HS-27A (cell line): ENCODE measurements at places on chromosomes 2 and 18.

DNA sequence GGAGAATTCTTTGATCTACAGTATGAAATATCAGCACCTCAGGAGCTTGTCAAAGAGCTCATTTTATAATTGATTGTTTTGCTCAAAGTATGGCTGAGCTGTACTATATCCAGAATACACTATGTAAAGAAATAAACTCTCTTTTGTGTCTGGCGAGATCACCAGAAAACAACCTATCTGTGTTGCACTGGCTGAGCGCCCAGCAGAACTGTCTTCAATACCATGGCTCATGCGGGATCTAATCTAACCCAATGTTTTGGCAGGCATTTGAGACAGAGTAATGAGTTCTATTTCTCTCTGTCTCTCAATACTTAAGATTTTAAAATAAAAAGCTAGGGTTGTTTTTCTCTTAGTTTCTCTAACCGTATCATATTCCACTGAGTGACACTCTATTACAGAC, 192.4 kb downstream of the L3MBTL4 start:
- no peak for DNase-seq

GRCh38 chr2:222751238-222751637, 79.8 kb downstream of the MOGAT1 start:
- DNase-seq: no peak

DNA sequence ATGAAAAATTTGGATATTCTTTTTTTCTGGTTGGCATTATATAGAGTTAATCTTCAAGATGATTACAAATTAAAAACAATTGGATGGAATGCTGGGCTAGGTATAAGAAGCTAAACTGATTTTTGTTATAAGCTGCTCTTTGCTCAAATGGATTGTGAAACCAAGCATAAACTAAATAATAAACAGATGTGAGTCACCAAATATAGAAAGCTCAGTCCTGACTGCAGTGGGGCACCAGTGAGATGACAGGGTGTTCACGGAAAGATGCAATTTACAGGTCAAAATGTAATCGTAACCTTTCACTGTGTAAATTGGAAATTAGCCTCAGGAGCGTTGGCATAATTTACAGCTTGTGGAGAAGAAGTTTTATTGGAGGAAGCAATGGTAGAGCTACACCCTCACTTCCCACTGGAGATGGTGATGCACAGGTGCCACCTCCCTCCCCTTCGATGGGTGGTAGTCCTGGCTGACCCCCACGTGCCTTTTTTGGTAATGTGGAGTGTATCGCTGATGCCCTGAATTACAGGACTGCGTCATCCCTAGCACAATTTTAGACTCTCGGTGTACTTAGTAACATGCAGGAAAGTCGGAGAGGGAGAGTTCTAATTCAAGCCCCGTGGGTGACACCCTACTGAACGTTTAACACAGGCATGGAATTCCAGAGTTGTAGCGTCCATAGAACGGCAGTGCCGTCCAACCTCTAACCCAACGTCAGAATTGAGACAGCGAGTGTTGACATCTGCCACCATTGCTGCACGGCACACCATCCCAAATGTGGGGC, 73.9 kb upstream of the NFATC1 start:
- no peak for DNase-seq

GRCh38 chr2:26805241-26805676, 19.4 kb downstream of the CENPA start:
- DNase-seq: no peak

GRCh38 chr2:127400897-127401756, 13.4 kb upstream of the MAP3K2 start:
- DNase-seq: no peak

DNA sequence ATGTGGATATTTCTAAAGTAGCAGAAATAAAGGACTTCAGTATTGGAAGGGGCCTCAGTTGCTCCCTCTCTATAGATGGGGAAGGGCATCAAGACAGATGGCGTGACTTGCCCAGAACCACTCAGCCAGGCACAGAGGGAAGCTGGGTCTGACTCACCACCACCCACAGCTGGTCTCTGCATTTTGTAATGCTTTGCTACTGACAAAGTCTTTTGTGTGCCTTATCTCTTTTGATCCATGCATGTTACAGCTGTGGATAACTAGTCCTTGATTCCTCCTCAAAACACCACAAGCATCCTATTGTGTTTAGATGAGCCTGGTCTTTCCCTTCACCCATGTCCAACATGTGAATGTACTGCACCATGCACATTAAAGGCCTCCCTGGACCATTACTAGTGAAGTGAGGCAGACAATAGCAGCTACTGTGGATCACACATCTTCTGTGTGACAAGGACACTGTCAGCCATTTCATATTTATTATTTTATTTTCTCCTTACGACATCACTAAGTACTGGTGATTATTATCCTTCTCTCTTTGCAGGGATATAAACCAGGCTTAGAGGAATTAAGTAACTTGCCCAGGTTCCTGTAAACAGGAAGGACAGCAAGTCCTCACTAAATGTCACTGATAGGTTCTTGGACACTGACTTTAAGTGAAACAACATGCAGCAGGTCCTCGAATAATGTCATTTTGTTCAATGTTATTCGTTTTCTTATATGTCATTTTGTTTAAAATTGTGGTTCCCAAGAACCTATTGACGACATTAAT, 29.6 kb upstream of the IL37 start:
- peak; percentile 94 for DNase-seq

DNA sequence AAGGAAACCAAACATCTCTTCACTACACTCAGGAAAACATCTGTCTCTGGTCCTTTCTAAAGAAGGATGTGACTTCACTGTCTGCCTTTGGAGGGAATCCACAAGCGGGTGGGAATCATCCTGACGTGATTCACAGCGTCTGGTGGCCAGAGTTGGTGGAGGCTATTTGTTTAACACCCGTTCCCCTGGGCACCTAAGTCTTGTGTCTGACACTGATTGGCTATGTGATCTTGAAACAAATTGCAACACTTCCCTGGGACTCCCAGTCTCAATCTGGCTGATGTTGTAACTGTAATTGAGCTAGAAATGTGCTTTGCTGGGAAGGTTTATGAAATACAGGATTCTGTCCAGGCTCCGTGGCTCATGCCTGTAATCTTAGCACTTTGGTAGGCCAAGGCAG, 28.8 kb upstream of the SIX3 start:
- no peak for DNase-seq

GRCh38 chr2:202705446-202706020, 70.8 kb downstream of the FAM117B start:
- no peak for DNase-seq

GRCh38 chr18:31774477-31774785, 13.8 kb upstream of the SLC25A52 start:
- DNase-seq: no peak

- DNase-seq: peak; percentile 78
Measured at GRCh38 chr18:3903337-3903736, 453.4 kb downstream of the TGIF1 start.

DNA sequence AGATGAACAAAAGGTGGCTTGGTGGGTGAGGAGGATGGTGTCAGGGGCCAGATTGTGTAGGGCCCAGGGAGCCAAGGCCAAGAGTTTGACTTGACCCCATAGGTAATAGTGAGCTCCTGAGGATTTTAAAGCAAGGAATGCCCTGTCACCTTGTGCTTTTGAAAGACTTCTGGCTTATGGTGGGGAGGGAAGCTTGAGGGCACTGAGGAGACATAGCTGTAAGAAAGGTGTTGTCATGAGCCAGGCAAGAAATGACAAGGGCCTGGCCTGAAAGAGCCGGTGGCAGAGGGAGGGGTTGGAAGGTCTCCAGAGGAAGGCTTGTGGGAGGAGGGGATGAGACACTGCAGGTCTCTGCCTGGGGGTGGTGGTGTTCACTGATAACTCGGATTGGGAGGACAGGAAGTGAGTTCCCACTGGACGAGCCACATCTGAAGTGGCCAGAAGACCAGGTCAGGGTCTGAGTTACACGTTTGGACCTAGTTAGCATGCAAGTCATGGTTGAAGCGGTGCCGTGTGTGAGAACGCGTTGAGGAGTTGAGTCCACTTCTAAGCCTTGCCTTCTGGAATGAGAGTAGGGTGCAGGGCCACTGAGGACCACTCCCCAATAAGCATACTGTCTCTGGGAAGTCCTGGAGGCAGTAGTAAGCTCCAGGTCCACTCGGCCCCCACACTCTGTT, 64.3 kb downstream of the TET3 start:
- no peak for DNase-seq

- no peak for DNase-seq
Measured at GRCh38 chr2:129092956-129093355, 774.3 kb upstream of the HS6ST1 start.

- no peak for DNase-seq
Measured at GRCh38 chr2:175107146-175107545, 60.9 kb downstream of the ATF2 start.

DNA sequence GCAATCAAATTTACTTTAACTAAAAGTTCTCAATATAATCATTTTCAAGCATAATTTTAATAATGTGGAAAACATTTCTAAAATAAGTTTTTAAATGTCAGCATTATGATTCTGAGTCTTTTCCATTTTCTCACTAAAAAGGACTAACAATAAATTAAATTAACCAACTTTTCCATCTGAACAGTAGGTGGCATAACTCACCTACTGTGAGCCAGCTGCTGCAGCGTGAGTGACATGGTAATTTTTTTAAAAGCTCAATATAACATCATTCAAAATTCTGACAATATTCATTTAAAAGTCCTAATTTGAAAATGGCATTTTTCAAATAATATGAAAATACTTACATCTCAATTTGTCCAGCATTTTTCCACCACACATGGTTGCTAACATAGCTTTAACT, 66.5 kb downstream of the DTNB start:
- DNase-seq: no peak

- no peak for DNase-seq
Measured at GRCh38 chr2:38163006-38163405, 87.1 kb upstream of the CYP1B1 start.

DNA sequence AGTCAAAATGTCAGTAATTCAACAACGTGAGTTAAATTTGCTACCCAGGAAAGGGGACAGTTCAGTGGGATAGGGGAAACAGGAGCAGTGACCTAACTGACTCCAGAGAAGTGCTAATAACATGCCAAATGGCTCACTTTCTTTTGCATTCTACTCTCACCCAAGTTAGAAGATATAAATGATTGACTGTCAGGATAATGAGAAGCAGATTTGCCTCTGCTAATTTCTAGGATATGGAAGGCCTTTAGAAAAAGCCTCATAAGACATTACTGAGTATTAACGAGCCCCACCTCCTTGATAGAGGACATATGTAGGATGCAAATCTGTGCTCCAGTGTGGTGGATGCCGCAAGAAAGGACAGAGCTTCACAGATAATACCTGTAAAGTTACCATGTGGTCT, 318.6 kb upstream of the NT5C1B start:
- no peak for DNase-seq

DNA sequence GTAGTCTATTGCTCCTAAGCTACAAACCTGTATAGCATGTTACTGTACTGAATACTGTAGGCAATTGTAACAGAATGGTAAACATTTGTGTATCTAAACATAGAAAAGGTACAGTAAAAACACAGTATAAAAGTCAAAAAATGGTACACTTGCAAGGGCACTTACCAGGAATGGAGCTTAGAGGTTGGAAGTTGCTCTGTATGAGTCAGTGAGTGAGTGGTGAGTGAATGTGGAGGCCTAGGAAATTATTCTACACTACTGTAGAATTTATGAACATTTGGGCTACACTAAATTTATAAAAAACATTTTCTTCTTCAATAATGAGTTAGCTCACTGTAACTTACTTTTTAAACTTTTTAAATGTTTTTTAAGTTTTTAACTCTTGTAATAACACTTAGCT, 19.0 kb downstream of the NABP1 start:
- no peak for DNase-seq

GRCh38 chr18:46531482-46531881, 125.5 kb downstream of the LOXHD1 start:
- DNase-seq: no peak

- DNase-seq: no peak
Measured at GRCh38 chr2:127609031-127609751, 36.8 kb upstream of the GPR17 start.

GRCh38 chr2:21930226-21930625, 806.5 kb downstream of the TDRD15 start:
- no peak for DNase-seq

DNA sequence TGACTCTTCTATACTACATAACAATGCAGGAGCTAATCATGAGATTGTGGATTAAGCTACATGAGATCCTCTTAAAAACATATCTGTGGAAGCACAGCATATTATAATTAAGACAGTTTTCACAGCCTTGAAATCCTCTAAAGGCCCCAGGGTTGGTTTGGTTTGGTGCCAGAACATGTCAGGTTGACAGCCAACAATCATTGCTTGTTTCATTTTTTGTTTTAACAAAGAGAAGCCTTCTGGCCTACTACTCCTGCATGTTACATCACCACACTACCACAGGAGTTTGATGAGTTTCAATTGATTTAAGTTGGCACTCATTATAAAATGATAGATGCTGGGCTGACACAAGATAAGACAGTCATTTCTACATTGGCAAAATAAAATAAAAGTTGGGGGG, 255.9 kb upstream of the ERBB4 start:
- no peak for DNase-seq

DNA sequence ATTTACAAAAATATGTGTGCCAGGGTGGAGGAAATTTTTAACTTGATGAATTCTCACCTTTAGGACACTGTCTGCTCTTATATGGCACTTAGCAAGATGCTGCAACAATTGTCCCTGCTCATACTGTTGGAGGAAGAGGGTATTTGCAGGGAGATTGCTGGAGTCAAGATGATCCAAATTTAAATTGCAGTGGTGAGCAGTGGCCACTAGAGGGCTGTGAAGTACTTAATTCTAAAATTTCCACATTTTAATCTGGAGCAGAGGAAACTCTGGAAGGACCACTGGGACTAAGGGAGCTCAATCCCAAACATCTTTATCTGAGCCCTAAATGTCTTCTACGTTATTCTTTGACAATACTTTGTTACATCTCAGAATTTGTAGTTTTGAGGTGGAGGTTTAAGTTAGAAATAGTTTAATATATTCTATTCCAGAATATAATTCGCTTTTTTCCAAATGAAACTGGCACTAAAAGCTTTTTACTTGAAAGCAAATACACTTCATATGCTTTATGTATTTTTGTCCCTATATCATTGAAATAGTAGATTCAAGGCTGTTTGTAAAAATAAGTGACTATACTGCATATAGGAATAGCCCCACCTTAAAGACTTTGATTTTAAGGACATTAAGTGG, 33.0 kb upstream of the PTH2R start:
- DNase-seq: no peak

- no peak for DNase-seq
Measured at GRCh38 chr2:156190517-156190916, 142.0 kb downstream of the NR4A2 start.

DNA sequence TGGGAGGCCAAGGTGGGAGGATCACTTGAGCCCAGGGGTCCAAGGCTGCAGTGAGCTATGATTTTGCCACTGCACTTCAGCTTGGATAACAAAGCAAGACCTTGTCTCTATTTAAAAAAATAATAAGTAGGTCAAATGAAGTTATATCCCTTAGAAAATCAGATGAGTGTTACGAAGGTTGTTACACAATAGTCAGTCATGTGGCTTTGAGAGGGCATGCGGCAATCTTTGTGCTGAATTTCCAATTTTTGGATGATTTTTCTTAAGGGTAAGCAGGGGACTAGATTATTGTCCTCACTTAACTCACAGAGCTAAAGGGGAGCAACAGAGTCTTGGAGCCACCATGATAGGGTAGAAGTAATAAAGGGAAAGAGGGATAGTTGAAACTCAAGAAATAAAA, 71.8 kb downstream of the B3GNT2 start:
- DNase-seq: no peak

- no peak for DNase-seq
Measured at GRCh38 chr18:57931038-57931437, 113.0 kb upstream of the NEDD4L start.
